ENCODE measurements at places on chromosomes 2 and 18.
A peak's percentile ranks its signal among the peaks of the same experiment; 100 is the strongest.

DNA sequence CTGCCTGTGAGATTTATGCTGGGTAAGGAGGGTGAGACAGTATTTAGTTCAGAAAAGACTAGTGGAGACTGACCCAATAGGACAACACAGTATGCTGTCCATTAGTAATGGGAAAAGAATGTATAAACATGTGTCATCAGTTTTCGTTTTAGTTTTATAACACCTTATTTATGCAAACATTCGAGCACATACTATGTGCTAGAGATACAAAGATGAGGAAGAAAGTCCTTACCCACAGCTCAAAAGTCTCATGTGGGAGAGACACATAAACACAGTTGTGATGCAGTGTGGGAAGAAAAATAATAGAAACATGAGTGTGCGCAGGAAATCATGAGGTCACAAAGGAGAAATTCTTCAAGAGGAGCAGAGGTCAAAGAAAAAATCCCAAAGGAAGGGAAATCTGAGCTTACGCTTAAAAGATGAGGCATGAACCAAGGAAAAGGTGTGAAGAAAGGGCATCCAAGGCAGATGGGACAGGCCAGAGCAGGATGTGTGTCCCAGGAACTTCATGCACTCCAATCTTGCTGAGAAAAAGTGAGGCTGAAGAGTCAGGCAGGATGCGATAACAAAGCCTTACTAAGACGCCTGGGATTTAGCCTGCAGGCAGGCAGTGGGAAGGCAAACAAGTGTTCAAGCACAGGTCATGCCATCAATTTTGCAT is 8.1 kb downstream of the METTL21A start:
- DNase-seq, result peak; percentile 50

DNA sequence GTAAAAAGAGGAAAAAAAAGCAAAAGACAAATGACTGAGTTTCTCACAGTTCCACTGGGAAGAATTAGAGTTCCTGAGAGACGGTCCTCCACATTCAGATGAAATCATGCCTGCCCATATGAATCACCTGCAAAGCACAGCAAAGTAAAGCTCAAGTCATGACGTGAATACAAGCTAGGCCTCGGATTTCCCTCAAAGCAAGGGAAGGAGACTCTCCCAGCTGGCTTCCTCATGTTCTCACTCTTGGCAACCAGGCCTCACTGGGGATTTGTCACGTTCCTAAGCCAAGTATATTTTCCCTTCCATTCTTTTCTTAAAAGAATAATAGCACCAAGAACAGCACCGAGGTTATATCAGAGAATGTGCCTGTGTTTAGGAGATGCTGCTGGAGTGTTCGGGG is 47.0 kb downstream of the CYP27C1 start:
- DNase-seq, result no peak

GRCh38 chr2:110843496-110843895 is 111.1 kb downstream of the ACOXL start:
- no peak for DNase-seq

GRCh38 chr2:132439703-132440398 is 23.2 kb downstream of the GPR39 start:
- DNase-seq, result peak; percentile 5

DNA sequence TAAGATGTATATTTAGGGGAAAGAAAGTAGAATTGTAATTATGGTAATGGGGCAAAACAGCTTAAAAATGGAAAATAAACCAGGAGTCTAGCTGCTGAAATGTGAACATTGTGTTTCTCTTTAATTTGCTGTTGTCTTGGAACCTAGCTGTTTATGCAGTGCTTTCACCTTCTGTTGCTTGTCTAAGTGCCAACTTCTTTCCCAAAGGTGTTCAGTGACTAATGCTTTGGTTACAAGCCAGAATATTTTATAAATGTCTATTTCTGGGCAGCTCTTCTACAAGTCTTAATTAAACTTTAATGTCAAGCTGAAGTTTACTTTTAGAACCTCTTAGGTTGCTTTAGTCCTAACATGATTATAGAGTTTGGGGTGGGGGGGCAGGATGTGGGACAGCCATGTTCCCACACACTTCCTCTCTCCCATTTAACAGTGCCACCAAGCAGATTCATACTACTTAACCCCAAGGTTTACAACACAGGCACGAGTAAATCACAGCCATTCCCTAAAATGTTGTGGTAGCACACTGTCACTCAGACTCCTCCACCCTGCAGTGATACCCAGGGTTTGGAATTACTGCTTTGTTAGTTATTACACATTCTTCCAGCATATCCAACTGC is 60.6 kb downstream of the ITGA4 start:
- no peak for DNase-seq

DNA sequence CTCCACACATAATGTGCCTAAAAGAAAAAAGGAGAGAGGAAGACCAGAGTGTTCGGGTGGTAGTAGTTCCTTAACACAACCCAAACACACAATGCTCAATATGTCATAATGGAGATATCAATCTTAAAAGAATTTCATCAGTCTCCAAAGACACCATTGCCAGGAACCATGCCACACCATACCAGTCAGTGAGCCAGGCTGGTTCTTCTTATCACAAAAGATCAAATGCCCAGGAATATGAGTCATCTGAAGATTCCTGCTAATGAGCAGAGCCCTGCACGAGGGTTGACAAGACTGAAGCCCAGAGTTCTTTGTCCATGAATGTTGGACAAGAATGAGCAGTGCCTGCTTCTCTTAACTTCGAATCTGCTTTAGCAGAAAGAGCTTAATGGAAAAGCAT is 262.3 kb downstream of the ZNF516 start:
- DNase-seq, result no peak

DNA sequence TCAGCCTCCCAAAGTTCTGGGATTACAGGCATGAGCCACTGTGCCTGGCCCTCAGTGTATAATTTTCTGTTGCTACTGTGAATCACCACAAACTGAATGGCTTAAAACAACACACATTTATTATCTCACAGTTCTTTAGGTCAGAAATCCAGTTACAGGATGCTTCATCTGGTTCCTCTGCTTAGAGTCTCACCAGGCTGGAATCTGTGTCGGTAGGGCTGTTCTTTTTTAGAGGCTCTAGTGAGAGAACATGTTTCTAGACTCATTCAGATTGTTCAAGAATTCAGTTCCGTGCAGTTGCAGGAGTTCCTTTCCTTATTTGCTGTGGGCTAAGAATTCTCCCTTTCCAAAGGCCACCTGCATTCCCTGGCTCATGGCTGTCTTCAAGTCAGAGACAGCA is 22.2 kb downstream of the CCDC121 start:
- DNase-seq, result no peak

DNA sequence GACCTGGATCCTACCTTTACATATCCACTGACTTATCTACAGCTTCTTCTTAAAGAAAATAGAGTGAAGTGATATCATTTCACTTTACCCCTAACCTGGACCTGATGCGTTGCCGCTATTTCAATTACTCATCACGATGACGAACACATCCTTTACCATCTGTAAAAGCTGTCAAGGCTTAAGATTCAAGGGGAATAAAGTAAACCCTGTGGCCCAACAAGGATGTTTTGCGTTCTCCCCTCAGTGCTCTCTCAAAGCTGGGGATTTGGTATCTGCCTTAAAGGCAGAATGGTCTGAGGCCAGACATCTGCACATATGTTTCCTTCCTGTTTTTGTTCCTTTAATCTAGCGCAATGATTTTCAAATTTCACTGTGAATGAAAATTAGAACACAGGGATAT is 100.1 kb upstream of the KLF7 start:
- no peak for DNase-seq

DNA sequence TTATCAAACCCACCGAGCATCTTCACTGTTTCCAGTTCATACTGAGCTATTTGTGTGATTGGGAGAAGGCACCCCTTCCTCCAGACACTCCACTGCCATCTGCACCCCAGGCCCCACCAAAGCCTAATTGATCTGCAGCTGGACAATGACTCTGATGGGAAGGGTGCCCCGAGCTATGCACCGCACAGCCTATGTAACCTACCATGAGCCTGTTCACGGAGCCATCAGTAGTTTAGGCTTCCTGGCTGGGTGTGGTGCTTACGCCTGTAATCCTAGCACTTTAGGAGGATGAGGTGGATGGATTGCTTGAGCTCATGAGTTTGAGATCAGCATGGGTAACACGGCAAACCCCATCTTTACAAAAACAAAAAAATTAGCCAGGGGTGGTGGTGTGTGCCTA is 17.8 kb upstream of the ASAP2 start:
- DNase-seq, result no peak

GRCh38 chr2:221335219-221335752 is 236.8 kb downstream of the EPHA4 start:
- no peak for DNase-seq

DNA sequence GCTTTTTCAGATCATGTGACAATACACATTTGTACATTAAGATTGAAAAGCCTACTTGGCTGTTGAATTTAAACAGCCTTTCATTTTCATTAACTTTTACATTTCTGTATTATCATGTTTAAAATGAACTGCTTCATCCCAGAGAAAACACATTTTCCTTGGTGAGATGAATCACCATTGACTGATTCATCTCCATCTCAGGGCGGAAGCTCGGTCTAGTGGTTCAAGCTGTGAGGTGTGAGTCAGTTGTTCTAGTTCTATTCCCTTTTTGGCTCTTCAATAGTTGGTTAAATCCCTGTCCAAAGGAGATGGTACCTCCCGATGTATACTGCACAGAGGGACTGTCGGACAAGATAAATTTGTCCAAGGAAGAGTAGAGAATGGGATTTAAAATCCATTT is 189.7 kb downstream of the ADCYAP1 start:
- DNase-seq, result no peak

DNA sequence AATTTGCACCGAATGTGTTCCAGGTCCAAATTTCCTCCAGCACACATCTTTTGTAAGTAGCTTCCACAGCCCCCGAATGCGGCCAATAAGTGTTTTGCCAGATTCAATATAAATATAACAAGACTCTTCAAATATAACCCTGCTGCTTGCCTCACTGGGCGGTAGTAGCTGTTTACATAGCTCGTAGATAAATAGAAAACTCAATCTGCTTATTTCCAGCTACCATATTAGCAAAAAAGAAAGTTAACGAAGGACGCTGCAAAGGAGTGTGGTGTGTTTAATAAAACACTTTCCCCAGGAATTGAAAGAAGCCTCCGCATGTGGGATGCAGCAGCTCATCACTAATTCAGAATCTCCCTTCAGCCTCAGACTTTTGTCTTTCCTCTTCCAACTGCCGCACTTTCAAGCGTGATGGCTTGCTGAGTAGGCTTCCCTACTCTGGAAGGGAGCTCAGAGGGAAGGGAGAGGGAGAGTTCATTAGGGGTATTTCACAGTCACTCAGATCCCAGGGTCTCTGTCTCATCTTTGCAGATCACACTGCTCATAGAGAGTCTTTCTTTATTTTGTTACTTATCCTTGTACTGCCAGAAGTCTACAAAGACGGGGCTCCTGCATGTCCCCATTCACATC is 367.0 kb downstream of the RND3 start:
- no peak for DNase-seq

- peak; percentile 13 for DNase-seq
Observed at GRCh38 chr2:94759211-94759610, 112.0 kb upstream of the TEKT4 start.
